ENCODE measurements at places on chromosomes 1 and 21. TPM values are rescaled to one million over a fixed set of nuclear protein-coding genes. Genes with fewer than 3 reads are reported as not detected.

The LCE6A gene
- total RNA-seq, result not detected

The FAM151A gene
- not detected for total RNA-seq

The SPRR2B gene
- total RNA-seq, result not detected

The GJA4 gene
- not detected for total RNA-seq

The RXFP4 gene
- not detected for total RNA-seq

The GJB5 gene
- total RNA-seq, result not detected

The ATP6V1G3 gene
- not detected for total RNA-seq

The AQP10 gene
- not detected for total RNA-seq

The MYBPHL gene
- not detected for total RNA-seq

The CDC42BPA gene
- total RNA-seq, result 82.5 TPM

The LCE1B gene
- total RNA-seq, result not detected

The TENT5C gene
- 0.45 TPM for total RNA-seq

The EDARADD gene
- not detected for total RNA-seq

The GPR61 gene
- total RNA-seq, result under 0.01 TPM

The SPATA45 gene
- total RNA-seq, result not detected

The CELA2B gene
- not detected for total RNA-seq
